ENCODE measurements at places on chromosomes 16 and 17.

- ATAC-seq = no peak
Observed at GRCh38 chr16:51153577-51154031, 2.5 kb upstream of the SALL1 start.

DNA sequence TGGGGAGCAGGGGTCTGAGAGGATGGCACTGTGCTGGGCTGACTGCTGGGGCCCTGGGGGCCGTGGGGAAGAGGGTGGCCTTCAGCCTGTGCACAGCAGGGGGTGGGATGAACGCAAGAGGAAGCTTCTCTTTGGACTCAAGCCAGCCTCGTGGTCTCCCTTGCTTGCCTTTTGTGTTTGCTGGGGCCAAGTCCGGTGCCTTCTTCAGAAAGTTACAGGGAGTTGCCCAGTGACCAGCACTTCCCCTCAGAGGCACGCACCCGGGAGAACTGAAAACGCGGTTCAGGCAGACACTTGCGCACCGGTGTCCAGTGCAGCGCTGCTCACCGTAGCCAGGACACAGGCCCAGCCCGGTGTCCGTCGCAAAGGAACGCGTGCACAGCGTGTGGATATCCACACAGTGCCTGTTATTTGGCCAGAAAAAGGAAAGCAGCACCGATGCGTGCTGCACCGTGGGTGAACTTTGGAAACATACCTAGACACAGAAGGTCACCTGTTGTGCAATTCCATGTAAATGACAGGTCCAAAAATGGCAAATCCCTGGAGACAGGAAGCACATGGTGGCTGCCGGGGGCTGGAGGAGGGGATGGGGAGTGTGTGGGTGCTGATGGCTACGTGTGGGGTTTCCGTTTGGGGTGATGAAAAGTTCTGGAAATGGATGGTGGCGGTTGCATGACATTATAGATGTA is 29.4 kb upstream of the NUDT16L1 start:
- ATAC-seq = no peak

GRCh38 chr16:69931631-69932030 is 19.5 kb upstream of the CLEC18A start:
- no peak for ATAC-seq

DNA sequence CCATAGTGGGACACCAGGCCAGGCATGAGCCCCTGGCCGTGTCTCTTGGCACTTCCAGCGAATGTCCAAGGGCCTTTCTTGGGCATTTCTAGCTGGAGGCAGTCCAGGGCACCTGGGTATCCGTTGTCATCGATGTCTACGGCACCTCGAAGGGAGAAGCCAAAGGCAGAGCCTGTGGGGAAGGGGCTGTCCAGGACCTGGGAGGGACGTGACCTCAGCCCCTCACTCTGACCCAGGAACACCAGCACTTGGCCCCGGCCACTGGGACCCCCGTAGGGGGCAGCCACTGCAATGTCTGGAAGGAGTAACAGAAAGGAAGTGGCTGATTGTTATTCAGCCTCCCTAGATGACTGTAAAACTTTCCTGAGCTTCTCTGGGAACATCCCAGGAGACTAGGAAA is 8.7 kb downstream of the ITGA2B start:
- no peak for ATAC-seq

GRCh38 chr17:74442670-74443515 is 11.0 kb downstream of the GPRC5C start:
- ATAC-seq = peak; percentile 83

GRCh38 chr16:81578076-81578475 is 133.5 kb downstream of the CMIP start:
- no peak for ATAC-seq

GRCh38 chr17:44384281-44384822 is 5.1 kb downstream of the ITGA2B start:
- no peak for ATAC-seq

- no peak for ATAC-seq
Observed at GRCh38 chr17:14270508-14270907, 30.4 kb upstream of the HS3ST3B1 start.

DNA sequence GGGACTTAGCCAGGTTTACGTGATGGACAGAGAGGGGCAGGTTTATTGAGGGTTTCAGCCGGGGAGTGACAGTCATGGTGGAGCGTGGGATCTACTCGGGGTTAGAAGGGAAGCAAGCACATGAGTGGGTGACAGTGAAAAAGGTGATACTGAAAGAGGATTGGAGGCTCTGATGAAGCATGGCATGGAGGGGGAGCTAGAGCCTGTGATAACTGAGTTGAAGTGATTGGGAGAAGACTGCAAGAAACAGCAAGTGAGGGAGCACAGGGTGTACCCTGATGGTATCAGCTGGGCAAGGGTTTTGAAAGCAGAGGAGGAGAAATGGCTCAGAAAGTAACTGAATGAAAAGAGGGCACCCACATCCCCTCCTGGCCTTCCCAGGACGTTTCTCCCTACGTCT is 6.7 kb upstream of the KSR1 start:
- ATAC-seq = no peak

DNA sequence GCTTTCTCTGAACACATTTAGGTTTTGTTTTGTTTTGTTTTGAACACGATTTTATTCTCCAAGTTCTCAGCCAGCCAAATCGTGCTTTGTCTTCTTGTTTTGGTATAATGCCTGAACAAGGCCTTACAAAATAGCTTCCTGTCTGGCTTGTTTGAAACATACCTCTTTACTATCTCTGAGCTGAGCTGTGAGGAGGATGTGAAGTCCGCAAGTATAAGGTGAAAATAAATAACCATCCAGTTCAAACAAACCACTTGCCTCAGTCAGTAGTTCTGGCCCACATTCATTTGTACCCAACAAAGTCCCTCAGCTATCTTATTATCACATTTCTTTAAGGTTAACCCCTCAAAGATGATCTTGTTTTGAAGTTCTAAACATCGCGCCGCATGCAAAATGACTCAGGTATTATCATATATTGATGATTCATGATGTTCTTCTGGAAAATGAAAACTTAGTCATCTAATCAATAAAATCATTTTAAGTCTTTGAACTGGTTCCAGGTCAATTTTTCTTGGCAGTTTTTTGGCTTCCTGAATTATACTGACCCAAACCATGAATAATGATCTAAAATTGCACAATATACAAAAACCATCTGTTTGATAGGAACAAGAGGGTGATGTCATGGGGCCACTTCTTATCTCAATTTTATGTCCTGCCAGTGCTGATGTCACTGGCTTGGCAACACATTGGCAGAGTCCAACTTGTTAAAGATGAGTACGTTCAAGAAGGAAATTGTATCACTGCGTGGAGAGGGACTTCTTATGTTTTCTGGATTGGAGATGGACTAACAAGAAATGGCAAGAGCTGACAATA is 694.3 kb downstream of the KCNJ2 start:
- ATAC-seq = no peak

DNA sequence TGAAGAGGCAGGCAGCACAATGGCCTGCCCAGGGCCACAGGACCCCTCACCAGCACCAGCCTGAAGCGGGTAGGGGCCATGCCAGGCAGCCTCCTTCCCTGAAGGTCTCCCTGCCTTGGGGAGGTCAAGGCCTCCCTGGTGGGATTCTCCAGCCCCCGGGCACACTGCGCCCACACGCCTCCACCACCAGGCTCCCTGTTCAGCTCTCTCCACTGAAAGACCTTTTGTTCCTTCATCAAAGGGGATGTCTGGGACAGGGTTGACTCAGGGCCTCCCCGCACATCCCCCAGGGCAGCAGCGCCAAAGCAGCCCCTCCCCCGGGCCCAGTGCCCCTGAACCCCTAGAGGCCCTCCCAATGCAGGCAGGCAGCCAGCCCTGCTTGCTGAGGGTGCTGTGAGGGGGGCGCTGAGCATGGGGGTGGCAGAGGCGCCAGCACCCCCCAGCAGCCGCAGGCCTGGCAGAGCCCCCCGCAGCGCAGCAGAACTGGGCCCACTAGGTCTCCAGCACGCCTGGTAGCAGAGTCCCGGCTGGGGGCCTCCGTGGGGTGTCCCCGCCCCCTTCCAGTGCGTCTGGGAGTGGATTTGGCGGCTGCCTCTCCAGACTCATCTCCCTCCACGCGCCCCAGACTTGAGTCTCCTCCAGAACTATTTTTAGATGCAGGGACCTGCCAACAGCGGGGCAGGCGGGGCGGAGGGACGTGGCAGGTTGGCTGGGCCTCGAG is 13.1 kb downstream of the BCAR1 start:
- no peak for ATAC-seq

DNA sequence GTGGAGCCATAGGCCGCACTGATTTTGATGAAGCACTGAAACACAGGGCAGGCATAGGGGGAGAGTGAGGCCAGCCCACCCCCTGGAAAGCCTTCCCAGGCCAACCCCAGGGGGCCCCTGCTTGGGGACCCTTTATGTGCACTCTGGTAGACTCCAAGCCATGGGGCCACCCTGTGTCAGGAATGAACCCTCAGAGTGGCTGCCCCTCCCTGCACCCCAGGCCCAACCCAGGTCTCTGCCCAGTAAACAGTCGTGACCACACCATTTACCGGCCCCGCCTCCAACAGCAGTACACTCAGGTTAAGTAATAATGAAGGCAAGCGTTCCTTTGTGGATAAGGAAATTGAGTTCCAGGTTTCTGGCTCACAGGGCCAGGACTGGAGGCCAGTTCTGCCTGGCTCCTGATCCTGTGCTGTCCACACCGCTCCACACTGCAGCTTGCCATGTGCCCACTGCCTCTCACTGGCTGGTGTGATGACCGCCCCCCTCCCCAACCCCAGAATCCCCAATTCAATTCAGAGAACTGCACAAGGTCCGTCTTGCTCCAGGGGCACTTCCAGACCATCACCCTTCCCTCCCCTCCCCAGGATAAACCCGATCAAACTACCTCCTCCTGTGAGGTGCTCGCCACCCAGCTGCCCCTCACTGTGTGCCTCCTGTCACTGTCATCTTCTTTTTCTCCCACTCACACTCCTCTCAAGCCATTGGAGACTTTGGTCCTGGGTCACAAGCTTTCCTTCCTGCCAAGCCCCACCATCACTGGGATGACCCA is 13.6 kb downstream of the PIMREG start:
- peak; percentile 62 for ATAC-seq

DNA sequence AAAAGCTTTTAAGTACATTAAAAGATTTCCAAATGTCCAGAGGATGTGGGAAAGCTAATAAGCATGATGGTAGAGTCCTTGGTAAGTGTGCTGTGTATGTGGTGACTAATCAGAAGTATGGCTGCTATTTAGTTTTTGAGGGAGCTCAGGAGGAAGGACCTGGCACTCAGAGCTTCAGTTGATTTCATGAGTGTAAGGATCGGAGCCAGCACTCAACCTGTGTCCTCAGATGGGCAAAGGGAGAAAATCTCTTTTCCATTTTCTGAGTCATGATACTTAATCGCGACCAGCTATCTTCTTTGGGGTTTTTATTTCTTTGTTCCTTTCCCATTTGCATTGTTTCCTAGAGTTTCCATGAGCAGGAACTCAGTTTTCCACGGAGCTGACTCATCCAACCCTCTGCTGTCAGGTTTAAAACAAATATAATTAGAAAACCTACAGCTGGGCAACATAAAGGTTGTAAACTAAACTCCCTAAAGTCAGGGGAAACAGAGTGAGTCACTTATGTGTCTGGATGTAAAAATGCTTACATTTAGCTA is 125.4 kb downstream of the MAP2K6 start:
- peak; percentile 63 for ATAC-seq

- ATAC-seq = no peak
Observed at GRCh38 chr16:5025171-5025632, 8.5 kb downstream of the NAGPA start.

All from esophagus mucosa (tissue), 1 donor.